ENCODE measurements at places on chromosomes 5 and 9.

- no peak for DNase-seq
Measured at GRCh38 chr5:180807654-180808414, 5.2 kb upstream of the MGAT1 start.

DNA sequence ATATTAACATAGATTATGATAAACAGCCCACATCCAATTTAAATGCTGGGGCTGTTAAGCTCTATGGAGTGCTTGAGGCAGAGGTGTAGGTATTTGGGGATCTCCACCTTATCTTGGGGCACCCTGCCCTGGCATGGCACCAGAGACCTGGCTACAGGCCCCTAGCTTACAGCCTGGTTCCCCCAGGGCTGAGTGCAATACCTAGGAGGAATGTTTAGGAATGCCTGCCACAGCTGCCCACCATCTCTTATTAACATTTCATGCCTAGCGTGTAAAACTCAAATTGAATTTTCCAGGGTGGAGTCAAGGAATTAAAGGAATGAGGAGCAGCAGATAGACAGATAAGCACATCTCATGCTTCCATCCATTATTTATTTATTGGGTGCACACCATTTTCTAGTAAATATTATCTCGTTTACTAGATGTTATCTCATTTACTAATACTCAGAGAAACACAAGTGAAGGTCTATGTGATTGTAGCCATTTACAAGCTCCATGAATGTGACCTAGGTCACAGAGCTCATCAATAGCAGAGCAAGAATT, 55.6 kb upstream of the TNFSF8 start:
- no peak for DNase-seq

- DNase-seq = no peak
Measured at GRCh38 chr9:76023715-76024195, 133.3 kb downstream of the PCSK5 start.

- DNase-seq = no peak
Measured at GRCh38 chr5:145856285-145856818, 16.5 kb downstream of the GRXCR2 start.

GRCh38 chr5:98776066-98776705, 2.7 kb downstream of the RGMB start:
- no peak for DNase-seq

DNA sequence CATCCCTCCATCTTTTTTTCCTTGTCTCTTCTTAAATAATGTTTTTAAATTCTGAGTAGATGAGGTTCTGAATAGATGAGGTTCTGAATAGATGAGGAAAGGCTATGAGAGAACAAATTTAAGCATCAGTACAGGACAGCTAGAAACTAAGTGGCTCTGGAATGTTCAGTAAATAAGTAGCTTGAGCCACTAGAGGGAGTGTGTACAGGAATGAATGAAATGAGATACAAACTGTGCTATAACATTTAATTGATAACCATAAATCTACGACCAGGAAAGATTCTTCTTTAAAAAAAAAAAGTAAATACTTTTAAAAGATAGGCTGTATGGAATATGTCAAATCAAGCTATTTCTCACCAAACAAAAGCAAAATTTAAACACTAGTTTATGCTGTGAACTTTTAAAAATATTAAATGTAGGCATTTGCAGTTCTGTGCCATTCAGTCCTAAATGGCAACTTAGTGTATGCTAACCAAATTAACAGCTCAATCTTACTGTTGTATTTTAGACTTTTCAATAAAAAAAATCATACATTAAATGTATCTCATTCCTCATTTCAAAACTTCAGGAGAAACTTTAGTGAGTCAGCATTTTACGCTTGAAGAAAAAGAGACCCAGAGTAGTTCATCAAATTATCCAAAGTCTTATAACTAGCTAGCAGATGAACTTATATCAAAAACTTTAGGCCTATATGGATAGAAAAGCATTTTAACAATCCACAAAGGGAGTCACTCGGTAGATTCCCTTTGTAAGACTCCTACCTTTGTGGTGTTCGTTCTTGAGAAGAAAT, 70.4 kb upstream of the SNX2 start:
- no peak for DNase-seq

DNA sequence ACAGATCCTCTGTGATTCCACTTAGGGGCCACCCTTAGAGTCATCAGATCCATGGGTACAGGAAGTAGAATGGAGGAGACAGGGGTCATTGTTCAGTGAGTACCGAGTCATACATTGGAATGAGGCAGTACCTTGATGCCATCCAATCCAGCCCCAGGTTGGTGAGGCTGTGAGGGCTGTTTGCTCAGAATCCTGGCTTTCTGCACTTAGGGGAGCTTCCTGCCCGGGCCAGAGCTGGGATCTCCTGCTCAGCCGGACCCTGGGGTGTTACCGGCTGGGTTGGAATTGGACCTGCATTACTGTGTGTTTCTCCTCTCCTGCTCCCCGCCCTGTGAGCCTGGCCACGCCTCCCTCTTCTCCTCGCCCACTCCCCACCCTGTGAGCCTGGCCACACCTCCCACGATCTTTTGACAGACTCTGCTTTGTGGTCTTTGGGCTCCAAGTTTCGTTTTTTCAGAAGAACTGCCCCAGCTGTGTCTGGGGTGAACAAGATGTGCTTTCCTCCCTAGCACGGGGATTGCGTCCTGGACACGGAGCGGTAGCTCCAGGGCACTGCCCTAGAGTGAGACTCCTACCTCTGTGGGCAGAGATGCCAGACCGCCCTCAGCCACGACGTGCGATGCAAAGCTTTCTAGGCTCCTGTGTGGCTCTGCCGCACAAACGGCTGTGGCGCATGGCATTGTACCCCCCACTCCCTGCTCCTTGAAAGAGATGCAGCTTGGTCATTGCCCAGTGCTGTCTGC, 15.4 kb downstream of the TRAF2 start:
- DNase-seq = no peak

- no peak for DNase-seq
Measured at GRCh38 chr9:124797343-124798103, 20.6 kb downstream of the OLFML2A start.

- DNase-seq = no peak
Measured at GRCh38 chr5:15555176-15555575, 55.2 kb downstream of the FBXL7 start.

GRCh38 chr5:93941897-93942296, 200.5 kb upstream of the POU5F2 start:
- DNase-seq = no peak

DNA sequence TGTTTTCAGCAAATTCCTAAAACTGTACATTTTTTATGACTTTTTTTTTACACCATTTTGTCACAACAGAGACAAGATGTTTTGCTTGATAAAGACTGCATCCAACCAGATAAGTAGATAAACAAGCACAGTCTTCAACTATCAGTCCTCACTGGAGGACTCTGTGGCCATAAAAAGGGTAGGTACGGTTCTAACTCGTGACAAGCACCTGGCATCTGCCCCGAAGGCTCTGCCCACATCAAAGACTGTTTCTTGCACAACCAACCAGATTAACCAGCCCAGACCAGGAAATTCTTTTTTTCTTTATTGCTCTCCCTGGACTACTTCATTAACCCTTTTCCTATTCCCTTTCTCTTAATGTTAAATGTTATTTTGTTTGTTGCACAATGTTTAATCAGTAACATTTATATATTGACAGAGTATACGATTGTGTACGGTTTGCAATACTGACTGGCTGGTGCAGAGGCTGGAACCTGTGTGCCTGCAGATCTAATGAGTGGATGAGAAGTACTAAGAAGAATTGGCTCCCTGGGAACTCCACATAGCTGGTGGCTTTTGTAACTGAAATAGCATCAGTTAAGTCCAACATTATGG, 74.1 kb downstream of the SERINC5 start:
- no peak for DNase-seq

DNA sequence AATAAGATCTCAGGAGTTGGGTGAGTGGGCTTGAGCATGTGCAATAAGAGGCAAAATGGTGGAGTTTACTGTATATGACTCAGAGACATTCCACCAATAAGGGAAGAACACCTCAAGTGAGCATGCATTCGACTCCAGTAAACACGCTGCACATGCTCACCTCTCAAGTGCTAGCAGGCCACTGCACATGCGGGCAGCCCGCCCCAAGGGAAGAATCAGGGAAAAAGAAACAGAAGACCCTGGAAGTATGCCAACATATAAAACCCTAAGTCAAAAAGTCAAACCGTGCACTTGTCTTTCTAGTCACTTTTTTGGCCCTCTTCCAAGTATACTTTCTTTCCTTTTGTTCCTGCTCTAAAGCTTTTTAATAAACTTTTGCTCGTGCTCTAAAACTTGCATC, 245.3 kb upstream of the RASA1 start:
- no peak for DNase-seq

DNA sequence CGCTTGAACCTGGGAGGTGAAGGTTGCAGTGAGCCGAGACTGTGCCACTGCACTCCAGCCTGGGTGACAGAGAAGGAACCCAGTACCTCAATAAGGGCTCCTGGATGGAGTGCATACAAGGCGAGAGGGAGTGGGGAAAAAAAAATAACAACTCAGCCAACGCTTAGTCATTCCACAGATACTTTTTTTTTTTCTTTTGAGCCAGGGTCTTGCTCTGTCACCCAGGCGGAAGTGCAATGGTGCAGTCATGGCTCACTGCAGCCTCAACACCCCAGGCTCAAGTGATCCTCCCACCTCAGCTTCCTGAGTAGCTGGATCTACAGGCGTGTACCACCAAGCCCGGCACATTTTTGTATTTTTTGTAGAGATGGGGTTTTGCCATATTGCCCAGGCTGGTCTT, 59.5 kb upstream of the GGTA1 start:
- no peak for DNase-seq

GRCh38 chr5:126829098-126829497, 52.2 kb downstream of the LMNB1 start:
- no peak for DNase-seq

GRCh38 chr5:14202462-14202861, 59.3 kb downstream of the TRIO start:
- DNase-seq = no peak

DNA sequence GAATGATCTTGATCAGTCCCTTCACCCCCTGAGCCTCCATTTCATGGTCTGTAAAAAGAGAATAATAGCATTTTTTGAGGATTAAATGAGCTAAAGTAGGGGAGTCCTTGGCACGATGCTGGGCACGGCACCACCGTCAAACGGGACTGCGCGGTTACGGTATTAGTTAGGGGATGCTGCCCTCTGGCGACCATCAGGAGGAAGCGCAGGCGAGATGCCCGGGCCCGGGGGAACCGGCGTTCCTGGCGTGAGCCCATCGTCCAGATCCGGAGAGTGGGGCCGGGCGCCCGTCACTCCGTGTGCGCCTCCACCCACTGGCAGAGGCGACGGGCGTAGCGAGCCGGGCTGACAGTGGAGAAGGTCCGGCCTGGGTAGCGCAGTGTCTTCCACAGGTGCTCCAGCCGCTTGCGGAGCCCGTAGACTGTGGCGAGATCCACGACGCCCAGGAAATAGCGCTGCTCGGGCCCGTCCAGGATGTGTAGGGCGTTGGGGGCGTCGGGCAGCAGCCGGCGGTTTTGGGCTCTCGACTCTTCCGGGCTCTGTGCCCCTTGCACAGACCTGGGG, 4.8 kb upstream of the ST6GALNAC4 start:
- no peak for DNase-seq

DNA sequence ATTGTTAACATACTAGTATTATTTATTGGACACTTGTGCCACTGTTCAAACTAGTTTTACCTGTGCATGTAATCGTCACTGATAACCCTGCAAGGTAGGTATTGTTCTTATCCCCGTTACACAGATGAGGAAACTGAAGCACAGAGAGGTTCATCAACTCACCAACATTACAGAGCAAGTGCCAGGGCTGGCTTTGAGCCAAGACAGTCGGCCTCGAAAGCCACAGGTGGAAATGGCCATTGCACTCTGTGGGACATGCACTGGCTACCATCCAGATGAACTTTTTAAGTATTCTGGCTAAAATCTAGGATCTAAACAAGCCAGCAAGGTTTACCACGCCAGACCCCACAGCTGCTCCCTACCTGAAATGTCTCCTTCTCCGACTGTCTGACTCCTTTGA, 57.9 kb downstream of the TEX10 start:
- no peak for DNase-seq

- DNase-seq = no peak
Measured at GRCh38 chr9:80437091-80437640, 865.4 kb downstream of the TLE4 start.

DNA sequence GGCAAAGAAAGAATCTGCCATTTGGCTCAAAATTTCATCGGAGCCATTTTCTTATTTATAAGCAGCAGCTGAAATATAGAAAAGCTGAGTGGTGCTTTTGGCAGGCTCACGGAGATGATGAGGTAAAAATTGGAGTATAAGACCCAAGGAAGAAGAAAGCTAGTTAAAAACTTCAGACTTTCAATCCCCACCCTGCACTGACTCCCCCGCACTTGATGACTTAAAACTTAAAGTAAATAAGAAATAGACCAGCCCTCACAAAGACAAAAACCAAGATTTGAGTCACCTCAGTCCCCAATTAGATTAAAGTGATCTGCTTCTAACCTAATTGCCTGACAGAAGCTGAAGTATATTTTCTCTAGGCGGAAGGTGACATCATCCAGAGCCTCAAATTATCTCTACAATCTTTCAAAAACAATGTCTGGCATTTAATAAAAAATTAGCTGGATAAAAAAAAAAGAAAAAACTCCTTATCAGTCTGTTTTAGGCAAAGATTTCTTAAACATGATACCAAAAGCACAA, 124.0 kb upstream of the PJA2 start:
- DNase-seq = no peak
